Uterus (tissue), 4 donors: ENCODE measurements at places on chromosomes 5 and 9.

- no peak for DNase-seq
Measured at GRCh38 chr9:134222018-134222573, 57.7 kb upstream of the RNU6ATAC start.

DNA sequence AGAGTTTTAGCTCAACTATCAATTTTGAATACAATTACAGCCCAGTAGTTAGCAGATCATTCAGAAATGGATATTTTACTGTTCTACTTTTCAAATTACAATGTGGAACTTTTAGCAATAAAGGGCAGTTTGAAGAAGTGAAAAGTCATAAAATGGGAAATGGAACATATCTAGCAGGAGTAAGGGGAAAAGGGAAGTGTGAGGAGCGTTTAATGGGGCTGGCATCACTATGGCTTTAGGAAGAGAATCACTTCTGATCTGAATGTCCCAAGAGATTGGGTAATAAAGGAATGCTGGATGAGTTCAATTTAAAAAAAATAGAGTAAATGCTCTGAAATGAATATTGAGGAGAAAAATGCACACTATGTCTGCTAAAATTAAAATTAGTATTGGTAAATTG is 77.4 kb downstream of the ATPSCKMT start:
- no peak for DNase-seq

GRCh38 chr5:154238776-154239481 is 48.4 kb downstream of the GALNT10 start:
- DNase-seq = no peak

DNA sequence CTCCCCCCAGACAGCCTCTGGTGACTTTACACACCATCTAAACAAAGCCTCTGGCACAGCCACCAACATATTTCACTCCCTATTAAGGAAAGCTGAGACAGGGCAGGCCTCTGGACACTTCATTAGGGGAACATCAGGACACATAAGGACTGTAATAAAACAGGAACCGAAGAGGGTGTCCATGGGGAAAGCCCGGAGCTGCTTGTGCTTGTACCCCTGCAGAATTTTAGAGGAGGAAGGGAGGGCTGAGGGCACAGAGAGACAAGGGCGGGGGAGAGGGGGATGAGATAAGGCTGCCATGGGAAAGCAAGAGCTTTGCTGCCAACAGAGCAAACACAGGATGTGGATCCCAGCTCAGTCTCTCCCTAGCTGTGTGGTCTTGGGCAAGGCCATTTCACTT is 138.4 kb downstream of the ASTN2 start:
- no peak for DNase-seq

DNA sequence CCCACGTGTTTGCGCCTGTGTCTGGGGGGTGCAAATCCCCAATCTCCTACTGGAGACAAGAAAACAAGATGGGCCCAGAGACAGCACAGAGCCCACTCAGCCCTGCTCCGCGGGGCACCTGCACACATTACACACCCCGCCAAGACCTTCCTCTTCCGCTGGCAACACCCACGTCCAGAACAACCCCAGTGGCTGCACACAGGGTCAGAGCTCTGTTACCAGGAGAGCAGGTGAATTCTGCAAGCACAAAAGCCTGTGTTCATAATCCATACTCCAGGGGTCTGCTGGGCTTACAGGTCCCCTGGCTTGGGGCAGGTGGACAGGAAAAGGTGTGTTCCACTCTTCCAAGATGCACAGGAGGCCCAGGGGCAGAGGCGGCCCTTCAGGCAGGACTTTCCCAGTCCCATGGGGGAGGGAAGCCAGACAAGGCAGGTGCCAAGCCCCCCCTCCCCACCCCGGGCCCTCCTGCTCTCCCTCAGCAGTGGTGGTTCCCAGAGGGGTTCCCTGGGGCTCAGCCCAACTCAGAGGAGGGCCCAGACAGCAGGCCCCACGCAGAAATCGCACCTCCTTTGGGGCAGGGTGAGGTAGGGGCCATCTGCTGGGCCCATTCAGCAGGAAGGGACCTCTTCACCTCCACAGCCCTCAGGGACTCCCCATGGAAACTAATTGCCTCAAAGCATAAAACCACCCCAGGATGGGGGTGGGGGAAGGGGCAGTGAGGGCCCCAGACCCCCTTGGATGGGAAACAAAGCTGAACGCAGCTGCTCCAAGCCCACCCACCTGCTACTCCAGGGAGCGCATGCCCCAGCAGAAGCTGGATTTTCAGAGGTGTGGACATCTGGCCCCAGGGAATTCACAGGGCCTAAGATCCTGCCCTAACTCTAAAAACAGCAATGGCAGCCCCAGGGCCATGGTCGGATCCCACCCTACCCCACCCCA is 105.3 kb downstream of the VAV2 start:
- no peak for DNase-seq

DNA sequence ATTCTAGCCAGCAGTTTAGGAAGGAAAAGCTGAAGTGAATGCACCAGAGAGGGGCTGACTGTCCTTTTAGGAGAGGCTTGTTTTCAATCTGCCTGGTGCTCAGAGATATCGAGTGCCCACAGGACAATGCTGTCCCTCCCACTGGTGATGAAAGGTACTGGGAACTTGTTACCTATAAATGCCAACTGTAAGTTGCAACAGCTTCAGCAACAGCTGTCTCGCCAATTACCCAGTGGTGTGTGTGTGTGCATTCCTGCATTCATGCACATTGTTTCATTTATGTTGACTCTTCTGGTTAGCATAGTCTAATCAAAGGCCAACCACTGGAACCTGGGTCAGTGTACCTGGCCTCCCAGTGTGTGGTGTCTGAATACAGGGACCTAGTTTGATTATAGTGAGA is 161.1 kb downstream of the CSNK1G3 start:
- DNase-seq = no peak

- no peak for DNase-seq
Measured at GRCh38 chr9:131698618-131698985, 41.3 kb downstream of the RAPGEF1 start.

DNA sequence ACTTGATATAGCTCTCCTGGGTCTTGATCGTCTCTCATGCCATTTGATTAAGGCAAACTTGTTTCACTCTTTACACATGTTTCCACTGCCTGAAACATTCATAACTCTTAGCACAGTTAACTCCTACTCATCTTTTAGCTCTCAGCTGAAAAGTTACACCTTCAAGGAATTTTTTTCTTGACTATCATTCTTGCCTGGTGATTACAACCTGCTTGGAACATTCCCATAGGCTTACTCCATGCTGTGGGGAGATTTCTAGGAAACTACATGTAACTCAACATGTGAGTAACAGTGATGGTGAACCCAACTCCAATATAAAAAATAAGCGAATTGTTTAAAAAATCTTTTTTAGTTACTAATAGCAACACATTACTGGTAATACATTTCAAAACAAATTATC is 224.1 kb upstream of the MPDZ start:
- no peak for DNase-seq

GRCh38 chr5:90506221-90506620 is 23.2 kb downstream of the LYSMD3 start:
- no peak for DNase-seq

GRCh38 chr5:142474431-142475094 is 149.7 kb upstream of the SPRY4 start:
- DNase-seq = no peak

DNA sequence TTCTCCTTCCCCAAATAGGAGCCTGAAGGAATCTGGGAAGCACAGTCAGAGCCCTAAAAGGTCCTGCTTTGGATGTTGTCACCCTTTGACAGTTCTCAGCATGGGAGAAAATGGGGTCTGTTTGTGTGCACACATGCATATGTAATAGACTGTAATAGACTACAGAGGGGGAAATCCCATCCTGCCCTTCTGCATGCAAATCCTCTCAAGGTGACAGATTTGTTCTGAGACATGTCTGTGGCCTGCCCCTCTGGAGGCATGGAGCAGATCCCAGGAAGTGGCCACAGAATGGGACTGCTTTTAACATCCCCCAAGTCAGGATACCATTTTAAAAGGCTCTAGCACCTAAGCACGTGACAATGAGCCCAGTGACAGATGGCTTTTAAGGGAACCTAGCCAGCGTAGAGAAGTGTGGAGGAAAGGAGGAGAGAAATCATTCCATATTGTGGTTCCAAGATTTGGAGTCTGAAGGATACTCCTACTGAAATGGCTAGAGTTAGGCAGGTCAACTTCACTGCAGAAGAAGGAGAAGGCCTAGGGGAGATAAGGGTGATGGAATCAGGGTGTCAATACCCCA is 483.5 kb downstream of the SPOCK1 start:
- DNase-seq = no peak

DNA sequence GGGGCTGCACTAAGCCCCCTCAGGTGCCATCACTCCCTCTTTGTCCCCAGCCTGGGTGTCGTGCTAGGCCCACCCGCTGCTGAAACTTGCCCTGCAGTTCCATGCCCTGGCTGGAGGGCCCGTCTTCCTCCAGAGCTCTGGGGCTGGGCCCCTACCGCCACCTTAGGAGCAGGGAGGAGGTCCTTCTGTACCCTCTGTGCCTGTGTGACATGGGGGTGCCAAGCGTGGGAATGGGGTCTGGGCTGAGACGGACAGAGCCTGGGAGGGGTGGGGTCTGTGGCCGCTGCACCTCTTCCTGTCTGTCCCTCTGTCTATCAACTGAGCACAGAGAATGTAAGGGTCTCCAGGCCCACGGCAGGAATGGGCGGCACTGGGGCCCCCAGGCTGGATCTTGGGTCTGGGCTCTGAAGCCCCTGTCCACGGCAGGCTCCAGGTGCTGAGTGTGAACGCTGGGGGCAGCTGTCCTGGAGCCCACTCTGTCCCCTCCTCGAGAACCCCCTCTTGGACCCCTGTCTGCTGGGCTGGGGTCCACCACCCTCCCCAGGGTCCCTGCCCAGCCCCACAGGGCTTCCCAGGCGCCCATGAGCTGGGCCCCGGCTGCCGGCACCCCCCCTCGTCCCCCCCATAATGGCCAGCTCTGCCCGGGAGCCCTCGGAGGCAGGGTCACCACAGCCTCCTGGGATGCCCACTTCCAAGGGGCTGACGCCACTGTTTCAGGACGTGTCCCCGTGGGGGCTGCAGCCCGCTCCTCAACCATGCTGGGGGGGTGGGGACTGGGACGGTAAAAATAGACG is 15.8 kb upstream of the NRARP start:
- no peak for DNase-seq

- no peak for DNase-seq
Measured at GRCh38 chr5:160605266-160605665, 183.6 kb downstream of the PTTG1 start.

DNA sequence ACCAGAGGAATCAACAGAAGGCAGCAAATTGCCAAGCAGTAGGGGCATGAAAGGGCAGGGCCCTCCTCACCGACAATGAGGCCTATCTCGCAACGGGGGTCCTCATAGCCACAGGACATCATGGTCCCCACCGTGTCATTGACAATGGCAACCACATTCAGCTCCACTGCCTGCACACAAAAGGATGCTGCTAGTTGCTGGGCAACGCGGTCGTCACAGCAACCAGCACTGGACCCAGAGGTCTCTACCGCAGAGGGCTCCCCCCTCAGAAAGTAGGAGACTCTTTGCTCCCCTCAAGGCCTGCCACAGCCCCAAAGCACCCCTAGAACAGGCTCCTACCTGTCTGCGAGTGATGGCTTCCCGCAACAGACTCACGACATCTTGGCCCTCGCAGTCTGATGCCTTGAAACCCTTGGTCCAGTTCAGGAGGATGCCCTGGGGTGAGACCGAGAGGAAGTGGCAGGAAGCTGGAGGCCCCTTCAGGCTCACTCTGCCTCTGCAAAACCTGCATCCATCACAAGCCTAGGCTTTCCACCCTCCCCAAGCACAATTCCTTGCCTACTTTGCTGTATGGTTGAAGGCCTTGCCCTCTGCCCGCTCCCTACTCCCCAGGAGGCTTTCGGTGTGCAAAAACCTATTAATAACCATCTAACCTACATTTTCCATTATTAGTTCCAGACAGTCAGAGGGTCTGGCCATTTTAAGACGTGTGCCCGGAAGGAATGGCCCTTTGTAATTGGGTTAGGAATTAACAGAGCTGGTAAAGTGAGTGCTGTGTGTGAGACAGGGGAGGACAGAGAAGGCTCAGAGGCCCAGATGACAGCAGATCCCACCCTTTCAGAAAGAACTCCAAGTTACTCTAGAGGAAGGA is 15.2 kb downstream of the HK3 start:
- no peak for DNase-seq

DNA sequence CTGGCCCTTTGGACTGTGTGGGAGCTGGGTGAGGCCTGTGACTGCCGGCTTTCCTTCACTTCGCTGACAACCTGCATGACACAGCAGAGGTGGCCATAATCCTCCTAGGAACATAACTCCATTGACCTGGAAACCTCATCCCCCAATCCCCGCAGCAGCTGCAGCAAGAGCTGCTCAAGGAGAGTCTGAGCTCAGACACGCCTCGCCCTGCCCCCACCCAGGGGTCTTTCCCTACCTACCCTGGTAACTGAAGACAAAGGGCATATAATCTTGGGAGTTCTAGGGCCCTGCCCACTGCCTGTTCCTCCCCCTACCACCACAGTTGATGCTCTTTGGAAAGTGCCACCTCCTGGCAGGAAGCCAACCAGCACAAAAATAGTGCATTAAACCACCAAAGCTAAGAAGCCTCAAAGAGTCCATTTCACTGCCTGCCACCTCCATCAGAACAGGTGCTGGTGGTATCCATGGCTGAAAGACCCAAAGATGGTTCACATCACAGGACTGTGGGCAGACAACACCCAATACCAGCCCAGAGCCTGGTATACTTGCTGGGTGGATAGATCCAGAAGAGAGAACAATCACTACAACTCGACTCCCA is 18.4 kb downstream of the TRIM36 start:
- no peak for DNase-seq

GRCh38 chr9:104276709-104277245 is 182.7 kb downstream of the SMC2 start:
- DNase-seq = no peak

DNA sequence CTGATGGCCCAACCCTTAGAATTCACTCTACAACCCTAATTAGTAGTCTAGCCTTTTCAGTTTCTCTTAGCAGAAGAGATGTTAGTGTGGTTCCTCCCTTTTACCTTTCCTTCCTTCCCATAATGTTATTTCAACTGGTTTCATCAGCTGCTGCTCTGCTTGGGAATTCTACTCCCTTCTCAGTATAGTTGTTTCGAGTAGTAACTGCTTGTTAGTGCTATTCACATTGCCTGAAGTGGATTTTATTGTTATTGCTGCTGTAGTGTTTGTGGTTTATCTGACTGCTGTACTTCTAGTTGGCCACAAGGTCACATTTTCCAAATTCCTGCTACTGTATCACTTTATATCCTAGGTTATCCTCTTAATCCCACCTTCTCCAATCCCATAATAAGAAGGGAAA is 29.7 kb downstream of the SMIM15 start:
- DNase-seq = no peak

- peak; percentile 86 for DNase-seq
Measured at GRCh38 chr9:134492281-134492691, 149.3 kb upstream of the COL5A1 start.

- DNase-seq = no peak
Measured at GRCh38 chr9:137302449-137303150, 529 bp upstream of the NRARP start.

- DNase-seq = peak; percentile 56
Measured at GRCh38 chr5:141084487-141084989, 9.9 kb upstream of the PCDHB2 start.
